ENCODE measurements at places on chromosomes 6 and 20.

DNA sequence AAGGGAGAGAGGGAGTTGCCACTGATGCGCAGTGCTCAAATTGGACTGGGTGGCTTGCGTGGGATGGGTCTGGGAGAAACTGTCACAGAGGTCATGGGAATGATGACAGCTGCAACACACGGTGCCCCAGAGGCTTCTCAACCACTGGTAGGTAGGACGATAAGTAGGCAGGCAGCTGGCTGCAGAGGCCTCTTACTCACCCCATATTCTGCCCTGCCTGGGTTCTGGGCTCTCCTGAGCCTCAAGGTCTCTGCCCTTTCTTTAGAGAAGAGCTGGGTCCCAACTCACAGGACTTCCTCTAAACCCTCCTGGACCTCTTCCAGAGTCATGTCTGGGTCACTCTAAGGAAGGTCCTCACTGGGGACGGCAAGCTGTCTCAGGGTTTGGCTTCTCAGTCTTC is 37.2 kb upstream of the RNF24 start:
- DNase-seq: no peak

DNA sequence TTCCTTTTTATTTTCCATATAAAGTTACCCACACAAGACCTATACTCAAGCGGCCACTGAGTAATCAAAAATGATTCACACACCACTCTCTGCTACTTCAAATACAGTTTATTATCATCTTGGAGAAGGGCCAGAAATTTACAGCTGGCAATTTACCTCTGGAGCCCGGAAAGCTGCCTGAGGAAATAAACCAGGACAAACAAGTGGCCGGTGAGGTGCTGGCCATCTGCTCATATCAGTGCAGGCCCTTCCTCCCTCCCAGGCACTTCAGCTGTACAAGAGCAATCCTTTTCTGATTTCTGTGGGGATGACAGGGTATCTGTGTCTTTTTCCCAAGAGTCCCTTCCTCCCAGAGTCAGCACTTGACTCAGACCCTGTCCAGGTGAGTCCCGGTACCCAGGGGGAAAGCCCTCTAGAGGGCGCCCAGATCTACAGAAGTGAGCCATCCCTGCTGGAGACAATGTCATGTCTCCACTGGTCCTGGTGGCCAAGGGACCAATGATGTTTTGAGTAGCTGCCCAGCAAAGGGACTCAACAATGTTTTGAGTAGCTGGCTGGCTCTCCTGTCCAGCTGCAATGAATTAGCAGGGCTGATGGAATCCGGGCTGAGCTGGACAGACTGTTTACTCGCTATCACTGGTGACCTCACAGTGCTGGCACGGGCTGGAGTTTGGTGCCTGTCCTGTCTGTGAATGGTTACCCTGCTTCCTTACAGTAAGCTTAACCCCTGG is 23.6 kb downstream of the LRP11 start:
- peak; percentile 40 for DNase-seq

GRCh38 chr6:42745083-42745639 is 742 bp downstream of the TBCC start:
- peak; percentile 53 for DNase-seq

DNA sequence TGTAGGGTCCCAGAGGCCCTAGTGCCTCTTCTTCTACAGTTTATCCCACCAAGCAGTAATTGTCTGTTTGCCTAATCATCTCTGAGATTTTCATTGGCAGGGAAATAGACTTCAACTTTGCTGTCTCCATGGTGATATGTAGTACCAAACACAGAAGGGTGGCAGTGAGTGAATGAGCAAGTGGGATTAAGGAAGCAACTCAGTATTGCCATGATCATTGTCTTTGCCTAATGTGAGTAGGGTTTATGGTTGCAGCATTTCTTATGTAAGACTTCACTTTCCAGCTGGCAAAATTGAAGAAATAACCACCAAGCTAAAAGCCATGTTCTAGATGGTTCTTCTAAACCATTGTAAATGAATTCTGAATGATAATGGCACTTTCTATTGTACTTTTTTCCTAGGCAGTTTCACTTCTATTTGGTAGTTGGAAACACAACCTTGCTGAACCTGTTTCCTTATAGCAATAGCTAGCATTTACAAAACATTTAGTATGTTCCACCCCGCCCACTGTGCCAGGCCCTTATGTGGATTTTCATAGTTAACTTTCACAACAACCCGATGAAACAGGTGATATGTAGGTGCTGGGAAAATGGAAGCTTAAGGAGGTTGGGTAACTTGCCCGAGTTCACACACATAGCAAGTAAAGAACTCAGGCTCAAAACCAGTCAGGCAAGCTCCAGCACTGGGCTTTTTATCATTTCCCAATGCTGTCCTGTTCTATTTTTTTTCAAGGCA is 32.0 kb downstream of the ZC2HC1B start:
- DNase-seq: no peak

- DNase-seq: no peak
Measured at GRCh38 chr20:34014878-34015277, 21.2 kb downstream of the RALY start.

DNA sequence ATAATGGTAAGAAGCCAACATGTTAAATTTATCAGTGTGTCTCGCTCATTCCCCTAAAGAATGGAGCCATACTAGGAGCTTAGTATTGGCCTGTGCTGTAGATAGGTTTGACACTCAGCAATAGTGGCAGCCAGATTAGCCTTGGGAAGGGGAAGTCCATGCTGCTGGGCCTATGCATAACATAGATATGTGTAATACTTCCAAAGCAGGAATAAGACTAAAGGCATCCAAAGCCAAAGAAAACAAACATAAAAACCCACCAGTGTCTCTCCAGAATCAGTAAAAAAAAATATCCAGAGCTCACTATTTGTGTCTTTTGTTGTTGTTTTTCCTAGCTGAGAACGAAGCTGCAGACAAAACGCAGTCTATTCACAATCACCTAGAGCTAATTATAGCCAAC is 104.2 kb upstream of the STXBP5 start:
- DNase-seq: no peak

- DNase-seq: no peak
Measured at GRCh38 chr6:39303425-39304153, 10.6 kb downstream of the KCNK17 start.

- no peak for DNase-seq
Measured at GRCh38 chr20:63522981-63523611, 2.5 kb downstream of the PPDPF start.

- no peak for DNase-seq
Measured at GRCh38 chr6:128403618-128404444, 116.6 kb downstream of the PTPRK start.

- no peak for DNase-seq
Measured at GRCh38 chr6:167735084-167735950, 91.4 kb upstream of the AFDN start.

- DNase-seq: no peak
Measured at GRCh38 chr6:12546410-12547002, 170.1 kb upstream of the PHACTR1 start.

DNA sequence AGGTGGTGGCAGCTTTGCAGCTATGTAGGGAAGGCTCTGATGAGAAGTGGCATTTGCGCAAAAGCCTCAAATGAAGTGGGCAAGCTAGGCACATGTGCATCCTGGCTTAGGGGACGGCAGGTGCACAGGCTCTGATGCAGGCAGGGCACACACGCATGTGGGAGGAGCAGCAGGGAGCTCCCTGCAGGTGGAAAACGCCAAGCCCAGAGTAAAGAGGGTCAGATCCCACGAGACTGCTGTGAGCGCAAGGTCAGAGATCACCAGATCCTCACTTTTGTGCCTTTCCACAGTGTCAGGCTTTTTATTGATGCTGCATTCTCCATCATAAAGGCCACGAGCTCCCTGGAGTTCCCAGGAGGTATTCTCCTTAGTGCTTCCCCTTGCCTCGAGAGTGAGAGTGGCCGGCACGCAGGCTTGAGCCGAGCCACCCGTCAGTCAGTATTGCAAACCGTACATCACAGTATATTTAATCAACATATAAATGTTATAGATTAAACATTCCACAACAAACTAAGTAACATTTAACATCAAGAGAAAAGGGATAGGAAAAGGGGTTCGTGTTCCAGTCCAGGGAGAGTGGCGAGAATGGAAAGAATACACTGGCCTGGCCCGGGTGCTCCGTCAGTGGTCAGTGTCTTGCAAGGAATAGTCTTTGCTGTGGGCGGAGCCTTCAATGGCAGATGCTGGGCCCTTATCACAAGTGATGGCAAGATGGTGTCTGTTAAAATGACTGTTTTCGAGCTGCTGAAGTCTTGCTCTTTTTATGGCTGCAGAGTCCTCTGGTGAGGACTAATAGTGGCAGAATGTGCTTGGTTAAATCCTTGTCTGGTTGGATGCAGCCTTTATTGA is 109.4 kb downstream of the SYNDIG1 start:
- DNase-seq: no peak

DNA sequence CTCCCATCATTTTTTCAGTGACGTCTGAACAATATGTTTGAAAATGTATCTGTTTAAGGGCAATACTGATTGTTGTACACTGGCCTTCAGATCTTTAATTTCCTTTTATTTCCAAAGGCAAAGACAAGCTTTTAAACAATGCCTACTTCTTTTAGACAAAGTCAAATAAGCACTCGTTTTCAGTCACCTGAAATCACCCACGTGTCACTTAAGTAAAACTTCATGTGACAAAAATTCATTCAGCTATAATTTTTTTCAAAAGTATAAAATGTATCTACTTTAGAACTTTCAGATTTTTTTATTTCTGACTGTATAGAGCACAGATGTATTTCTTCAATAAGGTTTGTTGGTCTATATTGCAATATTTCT is 113.5 kb upstream of the BEND6 start:
- DNase-seq: no peak

DNA sequence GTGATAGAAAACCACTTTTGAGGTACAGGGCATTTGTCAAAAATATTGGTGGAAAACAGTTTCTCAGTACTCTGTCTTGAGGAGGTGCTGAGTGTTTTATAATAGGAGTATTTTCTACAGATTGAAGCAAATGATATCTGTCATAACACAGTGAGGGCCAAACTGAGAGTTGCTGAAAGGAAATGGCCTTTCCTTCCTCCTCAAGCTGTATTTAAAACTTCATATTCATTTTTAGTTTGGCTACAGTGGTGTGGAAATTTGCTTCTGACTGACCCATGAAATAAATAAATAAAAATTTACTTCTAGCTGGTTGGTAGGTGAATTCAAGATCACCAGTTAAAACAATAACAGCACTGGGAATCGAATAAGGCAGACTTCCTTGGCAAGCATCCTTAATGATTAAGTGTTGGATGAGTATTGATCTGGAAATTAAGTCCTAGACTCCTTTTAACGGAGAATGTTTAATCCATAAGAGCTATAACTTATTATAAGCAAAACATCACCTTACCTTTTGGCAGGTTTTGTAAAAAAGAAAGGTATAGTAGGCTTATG is 828.6 kb upstream of the CITED2 start:
- no peak for DNase-seq

DNA sequence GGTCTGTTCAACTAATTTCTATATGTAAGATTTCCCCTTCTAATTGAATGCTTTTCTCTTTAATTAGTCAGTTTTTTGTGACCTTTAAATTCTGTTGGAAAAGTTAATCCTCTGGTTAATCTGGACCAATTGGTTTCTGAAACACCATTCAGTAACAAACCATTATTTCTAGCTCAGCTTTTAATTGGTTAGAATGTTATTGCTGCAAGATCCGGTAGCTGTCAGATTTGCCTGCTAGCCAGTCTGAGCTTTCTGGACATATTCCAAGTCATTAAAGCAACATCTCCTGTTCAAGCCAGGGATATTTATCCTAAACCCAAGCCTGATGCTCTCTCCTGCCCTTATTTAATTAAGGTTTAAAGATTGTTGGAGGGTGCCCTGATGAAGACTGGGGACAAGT is 55.1 kb upstream of the FBXL4 start:
- no peak for DNase-seq

- DNase-seq: no peak
Measured at GRCh38 chr20:18213002-18213401, 75.3 kb upstream of the ZNF133 start.

DNA sequence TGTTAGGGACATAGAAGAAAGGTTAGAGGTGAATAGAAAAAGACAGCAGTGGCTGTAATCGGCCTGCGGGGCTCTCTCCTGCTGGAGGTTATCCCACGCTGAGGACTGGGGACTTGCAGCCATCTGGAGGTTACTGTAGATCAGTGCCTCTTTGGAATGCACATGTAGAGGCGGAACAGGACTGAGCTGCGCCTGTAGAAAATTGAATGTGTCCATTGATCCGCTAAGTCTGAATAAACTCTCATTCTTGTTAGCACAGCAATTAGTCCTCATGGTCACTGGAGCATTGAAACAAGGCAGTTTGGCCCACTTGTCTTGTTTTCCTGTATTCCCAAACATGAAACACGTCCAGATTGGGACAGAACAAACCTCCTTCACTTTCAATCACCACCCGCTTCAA is 46.3 kb upstream of the F13A1 start:
- DNase-seq: no peak

DNA sequence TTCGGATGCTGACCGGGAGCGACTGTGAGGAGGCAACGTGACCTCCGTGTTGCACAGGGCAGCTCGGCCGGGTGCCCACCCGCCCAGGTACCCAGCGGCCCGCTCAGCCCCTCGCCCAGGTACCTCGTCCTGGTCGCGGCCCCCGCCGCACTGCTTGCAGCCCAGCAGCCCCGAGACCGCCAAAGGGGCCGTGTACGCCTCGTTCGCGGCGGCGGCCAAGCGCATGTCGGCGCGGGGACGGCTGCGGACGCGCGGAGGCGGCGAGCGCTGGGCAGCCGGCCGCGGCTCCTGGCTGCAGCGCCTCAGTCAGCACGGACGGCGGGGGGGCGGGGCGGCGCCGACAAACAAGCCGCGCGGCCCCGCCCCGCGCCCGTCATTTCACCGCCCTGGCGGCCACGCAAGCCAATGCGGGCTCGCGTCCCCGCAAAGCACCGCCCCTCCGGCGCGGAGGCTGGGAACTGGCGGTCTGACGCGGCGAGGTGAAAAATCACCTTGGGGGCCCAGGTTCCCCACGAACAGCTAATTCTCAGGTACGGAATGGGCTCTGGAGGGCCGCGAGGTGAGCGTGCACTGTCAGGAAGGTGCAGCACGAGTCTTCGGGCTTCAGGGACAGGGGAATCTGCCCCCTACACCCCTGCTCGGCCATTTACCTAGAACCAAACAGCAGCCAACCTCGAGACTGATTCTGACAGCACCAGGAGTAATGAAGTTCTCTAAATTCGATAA is 85.2 kb downstream of the SESN1 start:
- DNase-seq: peak; percentile 92

DNA sequence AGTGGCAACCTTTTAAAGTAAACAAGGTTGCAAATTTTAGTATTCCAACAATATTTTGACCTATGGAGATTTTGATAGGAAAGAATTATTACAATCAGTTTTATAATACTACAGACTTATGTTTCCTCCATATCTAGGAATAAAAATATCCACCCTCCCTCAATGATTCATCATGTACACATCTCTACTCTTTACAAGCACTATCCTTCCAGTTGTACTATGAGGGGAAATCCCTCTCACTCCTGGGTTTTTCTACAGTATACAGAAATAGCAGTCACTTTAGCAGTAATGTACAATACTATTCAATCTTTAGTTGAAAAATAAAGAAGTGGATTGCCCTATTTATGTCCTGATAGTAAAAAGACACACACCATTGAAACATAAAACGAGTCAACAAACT is 46.3 kb upstream of the SCML4 start:
- no peak for DNase-seq

- DNase-seq: no peak
Measured at GRCh38 chr20:45340236-45340847, 7.9 kb downstream of the SDC4 start.

- DNase-seq: peak; percentile 9
Measured at GRCh38 chr6:118746145-118746824, 94.9 kb upstream of the CEP85L start.

GRCh38 chr6:5422321-5422915 is 161.1 kb downstream of the FARS2 start:
- DNase-seq: peak; percentile 2

GRCh38 chr6:73710470-73710869 is 14.5 kb downstream of the CD109 start:
- DNase-seq: no peak

GRCh38 chr6:97656236-97656635 is 373.2 kb upstream of the MMS22L start:
- DNase-seq: no peak
